ENCODE measurements at places on chromosomes 5 and 9.
A peak's percentile ranks its signal among the peaks of the same experiment; 100 is the strongest.

DNA sequence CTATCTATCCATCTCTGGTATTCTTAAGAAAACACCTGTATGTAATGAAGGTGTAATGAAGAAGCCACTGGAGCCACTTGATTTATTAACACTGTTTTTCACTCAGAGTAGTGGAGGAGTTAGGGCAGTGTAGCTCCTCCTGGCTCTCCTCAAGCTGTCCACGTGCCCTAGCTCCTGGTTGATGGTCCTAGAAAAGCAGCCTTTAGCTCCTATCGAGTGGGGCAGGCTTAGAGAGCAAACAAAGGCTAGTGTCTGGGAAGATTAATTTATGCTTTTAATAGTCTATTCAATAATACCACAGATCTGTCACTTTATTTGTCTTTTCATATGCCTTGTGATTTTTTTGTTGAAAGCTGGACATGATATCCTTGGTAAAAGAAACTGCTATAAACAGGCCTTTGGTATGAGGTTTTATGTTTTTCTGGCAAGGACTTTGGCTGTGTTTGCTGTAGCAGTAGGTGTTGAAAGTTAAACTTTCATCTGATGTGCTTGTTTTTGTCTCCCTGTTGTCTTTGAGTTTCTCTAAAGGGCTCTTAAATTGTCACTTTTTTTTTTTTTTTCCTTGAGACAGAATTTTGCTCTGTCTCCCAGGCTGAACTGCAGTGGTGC, 141.1 kb downstream of the GCNT1 start:
- no peak for DNase-seq

DNA sequence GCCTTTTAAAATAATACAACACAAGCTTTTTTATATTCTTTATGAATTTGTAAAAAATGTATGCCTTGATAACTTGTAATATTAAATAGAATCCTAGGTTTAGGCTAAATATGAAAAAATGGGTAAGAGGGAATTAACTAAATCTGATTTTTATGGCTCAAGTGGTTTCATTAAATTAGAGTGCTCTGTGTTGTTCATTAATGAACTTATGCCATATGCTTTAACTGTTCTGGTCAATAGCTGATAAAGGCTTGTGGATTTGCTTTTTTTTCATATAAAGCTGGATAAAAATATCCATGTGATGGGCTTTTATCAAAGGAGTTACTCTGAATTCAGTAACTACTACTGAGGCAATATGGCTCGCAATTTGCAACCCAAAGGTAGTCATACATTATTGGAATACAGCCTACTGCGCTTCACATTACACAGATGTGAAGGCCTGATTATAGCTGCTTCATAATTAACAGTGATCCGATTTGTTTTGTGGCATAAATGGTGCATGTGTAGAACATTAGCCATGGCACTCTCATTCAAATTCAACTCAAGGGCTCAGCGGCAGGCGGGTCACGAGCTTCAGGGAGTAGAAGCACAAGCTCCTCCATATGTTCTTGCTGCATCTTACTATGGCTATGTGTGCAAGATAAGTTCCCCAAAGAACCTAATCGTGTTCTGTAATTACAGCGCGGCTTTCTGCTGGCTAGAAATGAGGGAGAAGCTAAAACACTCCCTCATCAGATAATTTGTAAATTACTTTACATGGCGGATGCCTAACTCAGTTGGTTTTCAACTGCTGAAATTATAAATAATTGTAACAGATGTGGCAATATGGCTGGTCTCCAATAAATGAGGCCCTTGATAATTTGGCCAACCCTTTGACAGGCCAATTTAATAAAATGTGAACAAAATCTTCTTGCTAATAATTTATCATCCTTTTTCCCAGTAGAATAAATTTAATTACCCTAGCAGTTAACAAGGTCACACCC, 188.3 kb downstream of the CNTLN start:
- no peak for DNase-seq

DNA sequence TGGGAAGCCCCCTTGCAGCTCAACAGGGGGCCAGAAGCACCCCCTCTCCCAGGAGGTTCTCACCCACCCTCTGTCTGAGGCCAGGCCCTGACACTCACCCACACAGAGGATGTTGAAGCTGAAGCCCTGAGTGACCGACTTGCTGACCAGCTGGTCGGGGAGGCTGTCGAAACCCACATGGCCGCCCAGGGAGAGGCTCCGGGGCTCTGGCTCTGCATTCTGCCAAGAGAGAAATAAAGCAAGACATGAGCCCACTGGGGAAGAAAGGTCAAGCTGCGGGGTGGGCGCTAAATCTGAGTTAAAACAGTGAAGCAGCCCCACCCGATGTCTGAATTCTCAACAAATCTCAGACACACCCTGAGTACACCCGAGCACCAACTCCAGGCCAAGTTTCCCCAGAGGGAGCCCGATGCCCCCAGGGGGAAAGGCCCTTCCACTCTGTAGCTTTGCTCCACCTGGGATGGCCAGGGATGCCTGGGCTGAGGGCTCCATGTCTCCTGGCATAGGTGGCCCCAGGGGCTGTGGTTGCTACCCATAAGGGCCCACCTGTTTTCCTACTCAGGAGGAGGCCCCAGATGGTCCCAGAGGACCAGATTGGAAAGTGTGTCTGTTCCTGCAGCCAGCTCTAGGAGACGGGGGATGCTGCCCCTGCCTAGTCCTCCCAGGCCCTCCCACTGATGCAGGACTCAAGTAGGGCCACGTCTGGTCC, 11.6 kb downstream of the SEPTIN8 start:
- no peak for DNase-seq

DNA sequence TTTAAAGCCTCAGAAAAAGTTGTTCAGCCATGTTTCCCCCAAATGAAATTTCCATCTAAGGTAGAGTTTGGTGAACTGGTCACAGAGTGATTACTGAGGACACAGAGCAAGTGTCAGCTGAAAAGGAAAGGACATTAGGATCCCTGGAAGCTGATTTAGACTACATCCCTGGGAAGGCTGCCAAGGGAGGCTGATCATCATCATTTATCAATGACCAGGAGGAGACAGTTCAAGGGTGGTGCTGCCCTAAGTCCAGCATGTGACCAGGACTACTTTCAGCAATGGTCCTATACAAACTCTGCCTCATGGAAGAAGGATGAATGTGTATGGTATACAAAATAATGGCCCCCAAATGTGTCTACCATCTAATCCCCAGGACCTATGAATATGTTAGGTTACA, 120.6 kb downstream of the PIK3R1 start:
- DNase-seq, result no peak

- no peak for DNase-seq
These were observed 28.6 kb upstream of the SPATA31E1 start for GRCh38 chr9:87853876-87854579.

DNA sequence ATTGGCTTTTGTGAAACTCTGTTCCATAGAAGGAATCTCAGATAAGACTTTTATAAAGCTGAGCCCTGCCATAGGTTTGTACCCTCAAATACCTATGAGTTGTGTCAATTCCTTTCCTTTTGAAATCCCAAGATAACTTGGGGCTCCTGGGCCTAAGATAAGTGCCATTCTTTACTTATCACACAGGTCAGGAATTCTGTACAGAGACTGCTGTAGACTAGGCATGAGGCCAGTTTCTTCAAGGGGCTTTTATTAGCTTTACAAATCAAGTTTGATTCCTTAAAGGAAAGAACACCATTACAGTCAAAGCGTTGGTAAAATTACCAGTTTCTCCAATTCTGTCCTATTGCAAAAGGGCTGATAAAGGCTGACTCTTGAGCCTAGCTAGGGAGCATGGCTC, 39.2 kb downstream of the SHC3 start:
- DNase-seq, result no peak

DNA sequence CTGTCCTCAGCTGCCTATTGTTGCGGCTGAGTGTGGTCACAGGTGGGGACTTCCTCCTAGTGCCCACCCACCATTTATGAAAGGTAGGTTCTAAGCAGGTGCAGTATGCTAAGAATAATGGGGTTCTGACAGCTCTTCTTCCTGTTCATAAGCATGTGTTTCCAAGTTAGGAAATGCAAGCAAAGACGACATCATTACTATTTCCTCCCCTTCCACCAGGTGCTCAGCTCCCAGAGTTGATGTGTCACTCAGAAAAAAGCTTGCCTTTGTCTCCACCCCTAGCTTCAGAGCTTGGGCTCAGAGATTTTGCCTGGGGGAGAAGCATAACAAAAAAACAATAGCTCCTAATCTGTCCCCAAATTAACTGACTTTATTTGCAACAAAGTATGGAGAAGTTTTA, 1076.7 kb downstream of the NR2F1-AS1 start:
- DNase-seq, result no peak

- no peak for DNase-seq
These were observed 17.1 kb upstream of the ANXA6 start for GRCh38 chr5:151174612-151175101.

- DNase-seq, result no peak
These were observed 204.8 kb downstream of the MLLT3 start for GRCh38 chr9:20417373-20418080.

- DNase-seq, result no peak
These were observed 151.4 kb upstream of the DAP start for GRCh38 chr5:10912435-10912834.

GRCh38 chr9:37429441-37430285, 7.2 kb downstream of the GRHPR start:
- DNase-seq, result no peak

GRCh38 chr5:104326966-104327365, 764.4 kb upstream of the NUDT12 start:
- no peak for DNase-seq

DNA sequence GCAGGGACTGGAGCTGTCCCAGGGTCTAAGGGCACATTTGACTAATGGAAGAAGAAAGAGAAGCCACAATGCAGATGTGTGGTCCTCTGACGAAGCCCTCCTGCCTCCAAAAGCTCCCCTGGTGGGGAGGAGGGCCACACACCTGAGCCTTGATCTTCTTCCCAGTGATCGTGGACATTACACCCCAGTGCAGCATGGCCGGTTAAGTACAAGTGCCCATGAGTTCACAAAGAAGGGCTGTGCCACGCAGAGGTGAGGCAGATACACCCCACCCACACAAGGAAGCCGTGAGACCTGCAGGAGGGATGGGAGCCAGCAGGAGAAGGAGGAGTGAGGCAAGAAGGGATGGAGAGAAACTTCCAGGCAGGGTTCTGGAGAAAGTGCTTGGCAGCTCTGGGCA, 199.0 kb upstream of the MVB12B start:
- DNase-seq, result no peak

GRCh38 chr5:5295351-5295750, 127.1 kb upstream of the ICE1 start:
- DNase-seq, result no peak

DNA sequence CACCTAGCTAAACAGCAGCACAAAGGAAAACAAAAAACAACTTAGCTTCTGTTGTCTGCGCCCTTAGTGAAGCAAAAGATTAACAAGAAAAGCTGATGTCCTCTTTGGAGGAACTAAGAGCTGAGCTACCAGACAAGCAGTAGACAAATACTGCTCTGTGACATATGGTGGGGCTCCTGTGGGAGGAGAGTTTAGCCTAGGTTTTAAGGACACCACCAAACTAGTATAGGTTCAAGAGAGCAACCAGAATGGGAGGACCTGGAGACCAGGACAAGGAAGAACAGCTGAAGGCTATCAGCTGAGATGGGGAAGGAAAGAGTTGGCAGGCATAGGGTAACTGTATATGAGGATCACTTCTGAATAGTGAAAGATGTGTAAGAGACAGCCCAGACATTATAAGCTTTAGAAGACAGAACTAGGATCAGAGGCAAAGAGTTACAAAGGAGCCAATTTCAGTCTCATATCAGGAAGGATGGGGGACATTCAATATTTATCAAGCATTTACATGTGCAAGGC, 27.2 kb downstream of the FBXW2 start:
- DNase-seq, result no peak

DNA sequence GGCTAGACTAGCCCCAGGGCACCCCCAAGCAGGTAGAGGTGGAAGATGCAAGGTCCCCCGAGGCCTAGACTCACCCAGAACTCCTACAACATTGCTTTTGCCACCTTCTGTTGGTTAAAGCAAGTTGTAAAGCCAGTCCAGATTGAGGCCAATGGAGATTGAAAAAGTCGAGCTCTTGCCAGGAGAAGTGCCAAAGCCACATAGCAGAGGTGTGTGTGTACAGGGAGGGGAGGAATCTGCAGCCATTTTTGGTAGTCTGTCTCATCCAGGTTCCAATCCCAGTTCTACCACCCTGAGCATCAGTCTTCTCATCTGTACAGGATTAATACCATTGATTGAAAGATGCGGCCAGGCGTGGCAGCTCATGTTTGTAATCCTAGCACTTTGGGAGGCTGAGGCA, 12.3 kb upstream of the URM1 start:
- DNase-seq, result no peak

GRCh38 chr9:117138231-117138630, 276.6 kb downstream of the ASTN2 start:
- DNase-seq, result no peak

- DNase-seq, result no peak
These were observed 4.5 kb downstream of the PRELID2 start for GRCh38 chr5:145830594-145830993.

GRCh38 chr5:44332285-44332971, 56.8 kb downstream of the FGF10 start:
- DNase-seq, result no peak

GRCh38 chr9:127828262-127829031, 25.8 kb downstream of the FPGS start:
- no peak for DNase-seq

GRCh38 chr9:106312906-106313305, 550.1 kb upstream of the ZNF462 start:
- DNase-seq, result no peak

DNA sequence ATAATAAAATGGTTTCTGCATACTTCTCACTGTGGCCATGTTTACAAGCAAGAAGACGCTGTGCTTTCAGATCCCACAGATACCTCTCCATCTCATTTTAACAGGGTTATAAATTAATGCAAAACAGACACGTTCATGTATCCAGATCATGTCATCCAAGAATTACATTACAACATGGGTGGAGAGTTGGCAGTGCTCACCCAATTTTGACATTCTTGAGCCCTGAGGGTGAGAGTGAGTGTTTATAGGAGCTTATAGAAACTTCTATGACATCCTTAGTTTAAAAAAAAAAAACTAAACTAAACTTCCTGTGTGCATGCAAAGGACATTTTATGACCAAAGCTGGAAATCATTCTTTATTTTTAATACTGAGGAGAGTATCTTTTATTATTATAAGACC, 9.1 kb downstream of the PRKACG start:
- DNase-seq, result no peak

DNA sequence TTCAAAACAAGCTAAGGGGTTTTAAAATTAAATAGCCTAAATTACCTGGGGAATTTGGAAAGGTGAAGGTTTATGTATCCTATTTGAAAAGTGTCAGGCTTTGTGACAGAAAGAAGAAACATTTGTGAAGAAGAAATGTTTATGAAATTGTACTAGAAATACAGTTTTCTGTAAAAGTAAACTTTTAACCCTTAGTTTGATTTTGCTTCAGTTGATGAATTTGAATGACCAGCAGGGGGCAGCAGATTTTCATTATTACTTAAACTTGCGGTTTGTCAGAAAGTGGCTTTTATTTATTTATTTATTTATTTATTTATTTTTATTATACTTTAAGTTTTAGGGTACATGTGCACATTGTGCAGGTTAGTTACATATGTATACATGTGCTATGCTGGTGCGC, 58.1 kb downstream of the NNT start:
- DNase-seq, result peak; percentile 18

GRCh38 chr5:74556006-74556405, 84.5 kb downstream of the ENC1 start:
- no peak for DNase-seq
